ENCODE measurements at places on chromosomes 4 and X.

- no peak for DNase-seq
These were observed 398.3 kb downstream of the PRDM5 start for GRCh38 chr4:120524237-120524636.

GRCh38 chr4:71453531-71453930, 114.7 kb downstream of the SLC4A4 start:
- DNase-seq = no peak

DNA sequence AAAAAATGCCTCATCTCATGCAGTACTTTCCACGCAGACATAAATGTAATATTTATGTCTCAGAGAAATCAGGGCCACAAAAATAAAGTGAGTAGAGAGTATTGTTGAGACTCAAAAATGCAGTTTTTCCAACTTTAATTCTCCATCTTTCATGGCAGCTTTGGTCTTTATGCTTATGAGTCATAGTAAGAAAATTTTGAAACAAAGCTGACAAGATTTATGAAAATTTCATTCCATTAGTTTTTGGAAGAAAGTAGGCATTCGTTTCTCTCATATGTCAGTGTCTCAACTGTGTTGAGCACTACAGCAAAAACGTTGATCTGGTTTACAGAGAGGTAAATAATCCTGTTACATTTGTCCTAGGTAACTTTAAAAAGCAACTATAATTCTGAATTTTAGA, 656.8 kb downstream of the IQCM start:
- DNase-seq = no peak

DNA sequence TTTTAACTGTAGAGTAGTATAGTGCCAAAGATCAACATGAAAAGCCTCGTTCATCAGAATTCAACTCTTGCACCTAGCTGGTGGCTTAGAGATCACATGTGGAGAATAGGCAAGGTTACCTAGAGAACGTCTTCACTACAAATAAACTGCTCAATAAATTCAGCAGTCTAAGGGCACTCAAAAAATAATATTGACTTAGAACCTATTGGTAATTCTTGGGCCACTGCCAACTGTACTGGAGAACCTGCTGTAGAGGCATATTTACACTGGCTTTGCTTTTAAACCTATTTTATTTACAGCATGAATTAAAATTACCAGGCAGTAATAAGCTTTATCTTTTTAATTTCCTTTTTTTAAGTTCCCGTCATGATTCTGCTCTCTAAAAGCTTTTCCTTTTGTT, 343.7 kb downstream of the PDHA2 start:
- no peak for DNase-seq

- no peak for DNase-seq
These were observed 3.4 kb upstream of the ATP11C start for GRCh38 chrX:139936259-139936658.

- peak; percentile 75 for DNase-seq
These were observed 80.8 kb downstream of the ANKRD50 start for GRCh38 chr4:124631760-124632159.

DNA sequence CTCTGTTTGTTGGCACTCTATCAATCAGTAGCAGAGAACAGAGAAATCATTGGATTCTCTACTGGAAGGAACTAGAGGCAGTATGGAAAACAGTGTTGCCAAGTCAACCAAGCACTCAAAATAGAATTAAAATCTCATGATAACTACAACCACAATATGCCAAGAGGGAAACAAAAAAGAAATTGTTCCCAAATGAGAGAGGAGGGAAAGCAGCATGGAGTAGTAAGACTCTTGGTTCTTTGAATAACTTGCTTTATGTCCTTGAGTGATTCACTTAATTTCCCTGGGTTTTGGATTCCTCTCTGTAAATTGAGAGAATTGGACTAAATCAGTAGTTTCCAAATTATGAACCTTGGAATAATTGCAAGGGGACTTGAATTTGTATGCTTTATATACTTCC, 285.5 kb upstream of the ANKRD50 start:
- no peak for DNase-seq

GRCh38 chr4:58936436-58936835, 1826.3 kb upstream of the IGFBP7 start:
- no peak for DNase-seq

GRCh38 chr4:32985256-32985655, 2265.1 kb downstream of the PCDH7 start:
- DNase-seq = no peak

GRCh38 chrX:129875669-129876068, 30.3 kb upstream of the UTP14A start:
- DNase-seq = no peak

GRCh38 chr4:168118116-168118655, 25.8 kb downstream of the ANXA10 start:
- DNase-seq = no peak

DNA sequence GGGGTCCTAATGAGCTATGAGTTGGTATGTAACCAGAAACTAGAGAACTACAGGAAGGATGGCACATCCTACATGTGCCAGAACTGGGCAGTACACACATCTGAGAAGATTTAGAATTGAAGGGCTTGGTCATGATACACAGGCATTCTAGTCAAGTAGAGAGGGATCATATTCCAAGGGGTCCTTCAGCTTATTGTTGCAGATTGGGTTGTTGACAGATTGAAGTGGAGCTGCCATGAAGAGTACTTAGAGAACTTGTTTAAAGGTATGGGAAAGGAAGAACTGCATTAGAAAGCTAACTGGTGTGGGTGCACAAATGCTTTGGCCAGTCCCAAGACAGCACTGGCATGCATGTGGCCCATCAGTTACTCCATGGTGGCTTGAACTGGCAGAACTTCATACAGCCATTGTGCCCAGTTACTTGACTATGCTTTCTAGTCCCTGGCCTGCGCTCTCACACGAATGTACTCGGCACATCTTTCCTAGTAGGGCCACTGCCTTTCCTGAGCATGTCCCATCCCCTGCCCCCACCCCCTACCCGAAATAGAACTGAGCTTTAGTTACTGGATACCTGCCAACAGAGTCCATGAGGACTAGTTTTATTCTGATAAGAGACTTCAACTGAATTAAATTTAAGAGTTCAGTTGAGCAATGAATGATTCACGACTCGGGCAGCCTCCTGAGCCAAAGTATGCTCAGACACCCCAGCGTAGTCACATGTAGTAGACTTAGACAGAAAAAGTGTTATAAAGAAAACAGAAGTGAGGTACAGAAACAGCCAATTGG, 64.0 kb downstream of the CCNG2 start:
- no peak for DNase-seq

GRCh38 chrX:37746218-37746941, 33.5 kb upstream of the CYBB start:
- no peak for DNase-seq

DNA sequence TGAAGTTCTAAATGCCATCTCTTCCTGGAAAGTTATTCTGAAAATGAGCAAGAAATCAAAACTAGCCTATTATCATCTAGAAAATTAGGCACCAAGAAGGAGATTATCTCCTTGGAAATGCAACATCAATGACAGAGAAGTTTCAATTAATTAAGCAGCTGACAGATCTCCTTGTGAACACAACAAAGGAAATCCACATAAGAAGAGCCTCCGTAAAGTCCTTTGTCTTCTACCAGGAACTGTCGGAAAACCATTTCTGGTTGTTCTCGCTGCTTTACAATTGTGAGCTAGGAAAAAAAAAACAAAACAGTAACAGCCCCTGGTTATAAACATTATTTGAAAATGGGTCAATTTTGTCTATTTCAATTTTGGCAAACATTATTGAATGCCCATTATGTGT, 38.2 kb downstream of the METTL14 start:
- no peak for DNase-seq

DNA sequence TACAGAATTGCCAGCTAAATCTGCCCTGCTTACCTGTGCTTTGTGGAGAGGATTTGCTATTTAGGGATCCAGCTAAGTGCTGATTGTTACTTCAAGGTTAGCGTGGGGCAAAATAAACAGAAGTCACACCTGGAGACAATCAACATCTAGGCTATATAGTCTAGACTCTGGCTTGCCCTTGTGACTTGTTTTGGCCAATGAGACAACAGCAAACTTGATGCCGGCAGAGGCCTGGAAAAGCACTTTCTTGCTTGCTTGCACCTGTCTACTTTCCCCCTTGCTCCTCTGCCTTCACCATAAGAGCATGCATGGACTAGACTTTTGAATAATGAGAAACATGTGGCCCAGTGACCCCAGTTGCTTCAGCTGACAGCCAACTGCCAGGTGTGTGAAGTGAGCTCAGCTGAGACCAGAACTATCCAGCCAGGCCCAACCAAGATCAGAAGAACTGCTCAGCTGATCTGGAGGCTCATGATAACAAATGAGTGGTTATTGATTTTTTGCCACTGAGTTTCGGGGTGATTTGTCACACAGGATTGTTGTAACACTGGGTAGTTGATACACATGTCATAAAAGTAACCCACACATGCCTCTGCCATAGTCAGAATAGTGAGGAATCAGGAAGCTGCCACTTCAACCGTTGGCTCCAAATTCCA, 164.4 kb downstream of the RBMX2 start:
- no peak for DNase-seq

Data from pancreas (tissue), 10 donors.